Bone marrow (tissue), 2 donors: ENCODE measurements at places on chromosomes 6 and 20.

DNA sequence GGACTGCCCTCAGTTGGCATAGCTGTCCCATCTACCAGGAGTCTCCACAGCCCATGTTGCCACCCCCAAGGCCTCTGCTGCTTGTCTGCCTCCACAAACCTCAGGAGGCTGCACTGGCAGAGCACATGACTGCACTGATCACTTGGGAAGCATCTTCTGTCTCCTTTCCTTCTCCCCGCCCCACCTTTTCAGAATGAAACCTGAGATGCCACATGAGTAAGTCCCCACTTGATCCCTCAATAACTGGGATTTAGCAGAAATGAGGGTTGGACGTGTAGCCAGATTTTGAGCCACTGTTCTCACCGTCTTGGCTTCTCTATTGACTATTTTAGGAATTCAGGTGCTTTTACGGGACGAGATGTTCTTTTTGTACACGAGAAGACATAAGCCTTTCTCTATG lies 328.4 kb downstream of the CDC5L start:
- no peak for DNase-seq

DNA sequence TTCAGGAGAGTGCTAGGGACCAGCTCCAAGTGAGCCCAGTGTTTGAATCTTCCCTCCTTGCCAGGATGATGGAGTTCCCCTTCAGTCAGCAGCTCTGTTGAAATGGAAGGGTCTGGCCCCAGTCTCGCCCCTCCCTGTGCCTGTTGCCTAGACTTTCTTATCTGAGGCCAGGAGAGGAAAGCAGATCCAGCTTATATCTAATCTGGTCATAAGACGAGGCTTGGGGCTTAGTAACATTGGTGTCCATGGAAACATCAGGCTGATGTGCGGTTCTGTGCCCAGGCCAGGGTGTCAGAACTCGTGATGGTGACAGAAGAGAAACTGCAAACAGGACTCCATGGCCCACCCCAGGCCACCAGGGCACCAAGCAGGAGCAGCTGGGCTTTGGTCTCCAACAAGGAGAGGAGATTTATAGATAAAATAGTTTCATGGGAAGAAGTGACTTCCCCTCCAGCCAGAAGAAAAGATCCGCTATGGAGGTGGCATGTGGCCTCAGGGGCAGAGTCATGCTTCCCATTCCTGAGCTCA lies 9.8 kb downstream of the MAS1L start:
- no peak for DNase-seq

DNA sequence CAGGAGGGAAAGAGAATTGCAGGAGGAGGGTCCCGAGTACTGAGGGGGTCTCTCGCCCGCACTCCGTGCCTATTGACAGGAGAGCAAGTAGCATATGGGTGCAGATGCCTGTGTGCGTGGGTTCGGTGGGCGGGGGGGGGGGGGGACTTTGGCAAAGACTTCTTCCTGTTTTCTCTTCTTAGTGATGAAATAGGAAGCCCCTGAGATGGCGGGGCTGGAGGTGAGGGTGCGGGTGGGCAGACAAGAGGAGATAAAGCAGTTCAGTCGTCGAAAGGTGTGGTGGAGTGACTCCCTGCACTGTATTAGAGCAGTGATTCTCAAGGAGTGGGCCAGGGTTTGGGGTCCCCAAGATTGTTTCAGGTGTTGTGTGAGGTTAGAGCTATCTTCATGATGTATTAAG lies 3.7 kb downstream of the NAA20 start:
- DNase-seq, result no peak

DNA sequence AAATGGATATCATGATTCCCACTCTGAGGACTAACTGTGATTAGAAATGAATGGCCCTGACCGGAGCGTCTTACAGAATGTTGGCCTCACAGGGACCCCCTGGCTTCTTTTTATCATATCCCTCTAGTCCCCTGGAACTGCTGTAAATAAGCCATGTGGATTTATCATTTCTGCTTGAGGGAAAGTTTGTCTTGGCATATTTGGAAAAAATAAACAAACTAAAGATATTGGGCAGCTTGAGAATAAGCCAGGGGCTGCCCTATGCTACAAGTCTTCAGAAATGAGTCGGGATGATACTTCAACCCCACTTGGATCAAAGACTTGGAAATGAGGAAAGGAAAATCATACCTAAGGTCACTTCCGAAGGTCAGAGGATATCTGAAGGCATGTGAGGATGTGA lies 179.1 kb downstream of the THBS2 start:
- no peak for DNase-seq

DNA sequence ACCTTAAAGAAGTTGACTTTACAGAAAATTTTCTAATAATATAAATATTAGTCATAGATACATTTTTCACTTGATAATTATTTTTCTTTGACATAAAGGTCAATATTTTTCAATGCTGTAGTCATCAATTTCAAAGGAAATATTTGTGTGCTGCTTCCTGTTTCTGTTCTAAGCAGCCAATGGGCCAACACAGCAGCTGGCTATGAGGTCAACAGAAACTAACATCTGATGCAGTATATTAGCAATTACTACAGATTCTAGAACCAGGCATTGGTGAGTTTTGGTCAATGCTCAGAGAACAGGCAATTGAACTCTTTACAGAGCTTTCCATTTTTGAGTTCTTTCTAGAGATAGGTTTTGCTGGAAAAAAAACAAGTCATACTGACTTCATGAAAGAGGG lies 669.6 kb upstream of the NRSN1 start:
- DNase-seq, result no peak

DNA sequence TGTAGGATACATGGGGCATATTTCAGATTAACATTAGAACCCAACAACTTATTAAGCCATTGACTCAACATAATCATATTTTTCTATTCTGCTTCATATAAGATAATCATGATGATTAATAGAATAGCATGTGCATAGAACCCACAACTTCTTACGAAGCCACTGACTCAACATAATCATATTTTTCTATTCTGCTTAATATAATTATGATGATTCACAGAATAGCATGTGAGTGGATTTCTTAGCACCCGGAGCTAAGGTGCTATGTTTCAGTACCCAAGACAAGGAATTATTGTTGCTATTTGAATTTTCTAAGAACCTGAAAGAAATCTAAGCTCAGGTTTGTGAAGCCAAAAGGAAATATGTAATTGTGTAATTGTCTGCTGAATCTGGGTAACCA lies 96.8 kb downstream of the TENT5A start:
- no peak for DNase-seq
